ENCODE measurements at places on chromosomes 7 and 10.

DNA sequence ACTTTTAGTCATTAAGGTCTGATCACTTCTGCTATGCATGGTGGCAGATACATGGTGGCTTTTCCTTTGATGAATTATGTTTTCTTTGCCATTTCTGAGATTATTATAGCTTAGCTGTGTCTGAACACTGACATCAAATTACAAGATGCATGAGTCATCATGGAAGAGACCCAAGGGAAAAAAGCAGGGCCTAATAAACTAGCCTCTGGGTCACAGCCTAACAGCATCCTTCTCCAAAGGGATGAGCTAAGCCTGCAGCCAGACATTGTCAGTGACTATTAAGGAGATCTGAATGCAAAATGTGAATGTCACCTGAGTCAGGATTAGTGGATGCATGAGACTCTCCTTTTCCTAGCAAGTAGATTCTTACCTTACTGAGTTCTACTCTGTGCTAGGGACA is 19.1 kb upstream of the OGDHL start:
- no peak for DNase-seq

DNA sequence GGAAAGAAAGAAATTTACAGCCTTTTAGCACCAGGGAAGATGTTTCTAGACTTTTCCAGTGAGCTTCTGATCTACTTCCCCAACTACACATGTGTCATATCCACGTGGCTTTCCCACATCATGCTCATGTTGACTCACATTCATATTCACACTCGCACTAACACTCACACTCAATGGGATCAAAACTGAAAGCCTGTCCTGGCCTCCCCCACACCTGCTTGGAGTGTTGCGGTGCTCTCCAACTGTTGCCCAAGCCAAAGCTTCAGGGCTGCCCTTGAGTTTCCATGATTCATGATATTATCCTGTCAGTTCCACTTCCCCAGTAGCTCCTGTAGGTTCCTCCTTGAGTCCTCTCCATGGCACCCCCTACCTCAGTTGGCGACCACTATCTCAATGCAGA is 444.4 kb downstream of the GATA3 start:
- no peak for DNase-seq

DNA sequence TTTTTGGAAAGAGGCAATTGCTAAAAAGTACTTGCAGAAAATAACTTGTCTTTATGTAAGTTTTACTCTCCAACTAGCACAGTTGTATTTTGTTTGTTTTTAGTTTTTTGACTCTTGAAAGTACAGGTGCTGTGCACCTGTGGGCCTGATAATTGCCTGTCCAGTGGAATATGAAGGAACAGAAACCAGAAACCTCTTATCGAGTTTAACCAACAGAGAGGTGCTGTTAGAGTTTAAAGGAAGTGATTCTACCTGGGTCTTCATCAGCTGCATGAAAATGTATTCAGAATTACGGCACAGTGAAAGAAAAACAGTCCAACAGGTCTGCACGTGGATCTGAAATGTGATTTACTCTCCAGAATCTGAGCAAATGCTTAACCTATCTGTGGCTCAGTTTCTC is 326.6 kb upstream of the POM121L12 start:
- DNase-seq = no peak

DNA sequence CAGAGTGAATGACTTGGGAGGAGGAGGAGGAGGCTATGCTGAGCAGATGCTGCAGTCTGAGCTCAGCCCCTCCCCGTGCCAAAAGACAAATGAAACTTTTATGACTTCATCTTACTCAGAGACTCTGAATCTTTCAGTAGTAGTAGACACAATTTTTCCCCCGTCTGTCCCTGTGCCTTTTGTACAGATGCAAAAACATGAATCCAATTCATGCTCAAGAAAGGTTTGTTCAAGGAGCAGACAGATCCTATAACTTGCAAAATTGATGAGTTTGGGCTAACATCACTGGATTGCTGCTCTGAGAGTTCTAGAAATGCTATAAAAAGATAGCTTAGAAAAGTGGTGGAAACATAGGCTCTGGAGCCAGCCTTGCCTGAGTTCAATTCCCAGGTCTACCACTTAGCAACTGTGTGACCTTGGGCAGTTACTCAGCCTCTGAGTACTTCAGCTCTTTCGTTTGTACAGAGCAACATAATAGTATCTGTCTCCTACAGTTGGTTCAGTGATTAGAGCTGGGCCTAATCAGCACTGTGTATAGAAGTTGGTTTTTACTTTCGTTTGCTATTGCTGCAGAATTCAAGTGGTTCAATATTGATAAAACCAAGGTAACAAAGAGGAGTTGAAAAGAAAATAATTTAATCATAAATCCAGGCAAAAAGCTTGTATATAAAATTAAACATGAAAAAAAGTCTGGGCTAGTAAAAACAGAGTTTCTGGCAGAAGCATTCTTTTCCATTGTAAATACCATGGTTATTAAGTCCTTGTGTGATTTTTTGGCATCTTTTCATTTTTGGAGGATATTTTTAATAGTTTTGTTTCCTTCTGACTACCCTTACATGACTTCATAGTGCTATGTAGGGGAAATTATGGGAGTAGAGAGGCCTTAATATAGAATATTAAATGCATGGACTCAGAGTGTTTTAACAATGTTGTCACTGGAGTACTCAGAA is 174.2 kb upstream of the ZNF32 start:
- no peak for DNase-seq

- no peak for DNase-seq
These were observed 2.2 kb downstream of the HOXA5 start for GRCh38 chr7:27141137-27141922.

- DNase-seq = no peak
These were observed 53.4 kb downstream of the TAS2R16 start for GRCh38 chr7:122942059-122942458.

DNA sequence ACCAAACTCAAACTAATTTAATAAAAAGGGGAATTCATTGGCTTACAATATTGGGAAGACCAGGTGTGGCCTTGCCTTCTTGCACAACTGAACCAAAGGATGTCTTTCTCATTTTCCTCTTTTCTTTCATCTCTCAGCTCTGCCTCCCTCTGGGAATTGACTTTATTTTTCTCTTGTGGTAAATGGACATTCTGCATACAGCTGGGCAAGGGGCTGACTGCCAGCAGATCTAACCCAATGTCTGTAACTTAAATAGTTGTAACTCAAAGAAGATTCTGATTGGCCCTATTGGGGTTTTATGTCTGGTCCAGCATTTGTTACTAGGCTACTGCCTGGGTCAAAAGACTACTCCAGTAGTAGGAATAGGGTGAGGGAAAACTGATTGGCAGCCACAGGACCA is 15.3 kb downstream of the PTTG1IP2 start:
- DNase-seq = no peak

DNA sequence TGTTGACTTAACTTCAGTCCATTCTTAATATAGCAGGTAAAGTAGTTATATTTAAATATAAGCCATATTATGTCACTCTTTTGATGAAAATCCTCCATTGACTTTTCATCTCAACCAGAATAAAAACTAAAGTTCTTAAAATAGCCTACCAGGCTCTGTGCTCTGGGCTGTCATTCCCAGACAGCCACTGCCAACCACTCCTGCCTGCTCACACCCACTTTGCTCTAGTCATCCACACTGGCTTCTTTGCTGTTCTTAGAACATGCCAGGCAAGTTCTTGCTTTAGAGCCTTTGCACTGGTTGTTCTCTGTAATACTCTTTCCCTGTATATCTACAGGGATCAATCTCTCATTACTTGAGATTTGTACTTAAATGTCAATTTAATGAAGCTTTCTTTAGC is 80.6 kb downstream of the ZEB1 start:
- no peak for DNase-seq

DNA sequence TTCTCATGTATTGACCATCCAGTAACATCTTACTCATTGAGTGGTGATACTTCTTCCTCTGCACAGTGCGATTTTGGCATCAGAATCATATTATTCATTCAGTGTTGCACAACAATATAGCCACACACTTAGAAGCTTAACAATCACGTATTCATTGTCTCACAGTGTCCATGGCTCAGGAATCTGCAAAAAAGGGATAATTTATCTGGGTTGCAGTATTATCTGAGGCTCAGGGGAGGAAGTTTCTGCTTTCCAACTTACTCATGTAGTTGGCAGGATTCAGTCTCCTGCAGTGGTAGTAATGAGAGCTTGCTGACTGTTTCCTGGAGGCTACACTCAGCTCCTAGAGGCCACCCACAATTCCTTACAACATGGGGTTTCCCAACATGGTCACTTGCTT is 803.6 kb downstream of the SORCS1 start:
- DNase-seq = no peak

GRCh38 chr10:31723106-31723750 is 205.4 kb downstream of the ARHGAP12 start:
- DNase-seq = no peak

DNA sequence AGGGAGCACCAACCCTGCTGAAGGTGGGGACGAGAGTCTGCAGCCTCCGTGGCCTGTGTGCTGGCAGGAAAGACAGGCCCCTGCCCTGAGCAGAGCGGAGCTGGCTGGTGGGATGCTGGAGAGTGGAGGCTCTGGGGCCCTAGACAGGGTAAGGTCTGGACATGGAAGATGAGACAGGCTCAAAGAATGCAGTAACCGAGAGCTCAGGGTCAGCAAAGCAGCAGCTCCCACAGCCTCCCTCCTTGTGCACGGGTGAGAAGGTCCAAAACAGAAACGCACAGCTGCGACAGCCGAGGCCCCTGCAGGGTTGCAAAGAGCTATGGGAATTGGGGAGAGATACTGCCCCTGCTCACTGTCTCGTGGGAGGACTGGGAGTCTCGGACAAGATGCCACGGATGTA is 80.5 kb downstream of the TNS3 start:
- peak; percentile 80 for DNase-seq

- DNase-seq = no peak
These were observed 72.3 kb downstream of the CLEC2L start for GRCh38 chr7:139595806-139596205.

DNA sequence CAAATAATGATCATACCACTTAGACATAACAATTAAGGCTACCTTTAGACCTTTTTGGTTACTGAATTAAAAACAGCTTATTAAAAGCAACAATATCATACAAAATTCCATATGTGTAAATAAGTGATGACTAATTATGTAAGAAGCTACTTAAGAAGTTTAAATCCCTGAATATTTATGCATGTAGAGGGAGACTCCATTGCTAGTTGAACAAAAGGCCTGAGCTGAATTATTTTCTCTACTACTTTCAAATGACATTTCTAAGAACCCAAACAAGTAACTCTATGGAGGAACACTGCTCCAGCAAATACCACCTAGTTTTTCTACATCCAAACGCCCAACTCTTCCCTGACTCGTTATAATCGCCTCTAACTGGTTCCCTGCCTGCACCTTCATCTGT is 31.5 kb downstream of the EPC1 start:
- DNase-seq = no peak

- DNase-seq = no peak
These were observed 36.6 kb downstream of the MICALL2 start for GRCh38 chr7:1422512-1423263.

- DNase-seq = no peak
These were observed 80.3 kb downstream of the PLXNA4 start for GRCh38 chr7:132495936-132496335.

DNA sequence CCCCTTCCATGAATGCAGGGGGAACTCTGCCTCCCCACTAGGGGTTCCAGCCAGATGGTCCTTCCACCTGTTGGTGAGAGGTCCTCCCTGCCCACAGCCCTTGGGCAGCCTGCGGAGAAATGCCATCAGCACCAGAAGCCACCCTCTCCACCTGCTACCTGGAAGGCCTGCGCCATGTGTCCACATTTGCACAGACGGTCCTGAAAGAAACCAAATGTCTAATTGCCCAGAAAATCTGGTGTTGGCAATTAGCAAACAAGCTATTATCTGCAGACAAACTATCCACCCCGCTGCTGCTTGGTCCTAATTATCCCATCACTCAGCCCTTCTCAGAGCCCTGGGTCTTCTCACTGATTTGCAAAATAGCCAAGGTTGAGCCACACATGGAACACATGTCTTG is 32.3 kb downstream of the HSPA12A start:
- DNase-seq = no peak

- DNase-seq = peak; percentile 52
These were observed 395.8 kb upstream of the NPVF start for GRCh38 chr7:25624051-25624450.

GRCh38 chr7:45979275-45980180 is 58.5 kb upstream of the IGFBP3 start:
- no peak for DNase-seq

DNA sequence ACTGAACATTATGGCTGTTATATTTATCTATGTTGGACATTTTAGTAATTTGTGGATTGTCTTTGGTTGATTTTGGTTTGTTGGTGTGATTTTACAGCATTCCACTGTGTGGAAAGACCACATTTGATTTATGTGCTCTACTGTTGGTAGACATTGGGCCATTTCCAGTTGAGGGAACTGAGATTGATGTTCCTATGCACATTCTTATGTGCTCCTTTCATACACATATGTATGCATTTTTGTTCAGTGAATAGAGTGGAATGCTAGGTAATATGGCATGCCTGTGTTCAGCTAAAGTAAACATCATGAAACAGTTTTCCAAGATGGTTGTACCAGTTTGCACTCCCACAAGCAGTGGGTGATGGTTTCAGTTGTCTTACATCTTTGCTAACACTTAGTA is 15.1 kb downstream of the CACNB2 start:
- no peak for DNase-seq

DNA sequence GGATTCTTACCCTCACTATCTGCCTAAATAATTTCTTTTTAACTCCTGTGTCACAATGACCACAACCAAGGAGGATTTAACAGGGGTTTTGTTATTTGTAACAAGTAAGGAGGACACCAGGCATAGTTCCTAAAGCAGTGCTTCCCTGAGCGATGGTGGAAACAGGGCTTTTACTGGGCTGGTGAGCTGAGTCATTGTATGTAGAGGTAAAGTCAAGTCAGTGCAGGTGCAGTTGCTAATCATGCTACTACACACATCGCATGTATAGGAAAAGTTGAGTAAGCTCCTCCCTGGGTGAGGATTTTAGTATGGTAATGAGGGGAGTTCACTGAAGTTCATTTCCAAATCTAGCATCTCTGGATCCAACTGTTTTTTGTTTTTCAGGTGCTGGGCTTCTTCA is 22.9 kb upstream of the ABCA13 start:
- DNase-seq = no peak

DNA sequence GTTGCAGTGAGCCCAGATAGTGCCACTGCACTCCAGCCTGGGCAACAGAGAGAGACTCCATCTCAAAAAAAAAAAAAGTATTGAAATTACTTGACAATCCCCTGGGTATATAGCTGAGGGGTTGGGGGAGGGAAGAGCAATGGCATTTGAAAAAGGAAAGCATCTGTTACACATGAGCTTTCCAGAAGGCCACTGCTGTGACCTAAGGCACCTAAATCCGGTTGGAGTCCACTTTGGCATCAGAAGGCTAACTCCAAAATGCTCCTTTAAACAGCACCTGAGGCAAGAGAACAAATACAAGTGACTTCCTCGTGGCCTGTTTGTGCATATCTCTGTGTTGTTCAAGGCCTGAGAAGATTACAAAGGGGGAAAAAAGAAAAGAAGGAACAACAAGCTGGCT is 74.8 kb upstream of the PALS2 start:
- DNase-seq = no peak
